ENCODE measurements at places on chromosomes 11 and 22. TPM values are rescaled to one million over a fixed set of nuclear protein-coding genes. Genes with fewer than 3 reads are reported as not detected.

- no peak for DNase-seq
Measured at GRCh38 chr11:73019996-73020395, 122.1 kb downstream of the FCHSD2 start.

DNA sequence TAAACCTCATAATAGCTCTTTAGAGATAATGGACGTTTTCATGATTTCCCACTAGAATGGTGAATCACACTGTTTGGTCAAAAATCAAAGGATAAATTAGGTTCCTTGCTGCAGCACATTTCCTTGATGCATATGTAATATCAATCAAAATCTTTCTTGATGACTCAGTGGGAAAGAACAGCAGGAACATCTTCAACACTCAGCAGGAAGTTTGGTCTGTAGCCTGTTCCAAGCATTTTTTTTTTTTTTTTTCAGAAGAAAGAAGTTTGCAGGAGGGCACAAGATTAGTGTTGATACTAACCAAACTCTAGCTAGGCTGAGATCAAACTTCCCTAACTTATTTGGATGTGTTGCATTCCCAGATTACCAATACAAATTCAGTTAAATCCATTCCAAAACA is 1529.8 kb downstream of the FAM181B start:
- no peak for DNase-seq

DNA sequence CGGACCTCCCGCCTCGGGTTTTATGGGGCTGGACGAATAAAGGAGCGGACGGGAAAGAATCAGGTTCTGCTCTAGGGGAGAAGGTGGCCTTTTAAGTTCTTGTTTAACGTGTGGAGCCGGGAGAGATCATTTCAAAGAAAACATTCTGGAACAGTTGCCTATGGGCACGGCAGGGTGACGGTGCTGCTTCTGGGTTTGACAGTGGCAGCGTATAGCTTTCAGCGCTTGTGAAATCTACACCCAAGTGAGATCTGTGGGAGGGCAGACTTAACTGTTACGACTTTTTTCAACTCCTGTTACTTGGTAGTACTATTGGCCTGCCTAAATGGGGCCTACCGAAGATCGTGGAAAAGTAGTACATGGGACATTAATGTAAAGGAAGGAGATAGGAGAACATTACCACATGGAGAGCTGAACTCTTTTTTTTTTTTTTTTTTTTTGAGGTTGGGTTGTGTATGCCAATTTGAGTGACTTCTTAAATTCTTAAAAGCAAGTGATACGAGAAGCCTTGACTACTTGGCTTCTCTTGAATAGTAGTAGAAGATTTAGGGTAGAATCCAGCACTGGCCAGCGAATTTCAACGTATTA is 743 bp downstream of the USP47 start:
- DNase-seq, result peak; percentile 66

GRCh38 chr22:25407226-25407858 is 157.1 kb upstream of the GRK3 start:
- DNase-seq, result no peak

DNA sequence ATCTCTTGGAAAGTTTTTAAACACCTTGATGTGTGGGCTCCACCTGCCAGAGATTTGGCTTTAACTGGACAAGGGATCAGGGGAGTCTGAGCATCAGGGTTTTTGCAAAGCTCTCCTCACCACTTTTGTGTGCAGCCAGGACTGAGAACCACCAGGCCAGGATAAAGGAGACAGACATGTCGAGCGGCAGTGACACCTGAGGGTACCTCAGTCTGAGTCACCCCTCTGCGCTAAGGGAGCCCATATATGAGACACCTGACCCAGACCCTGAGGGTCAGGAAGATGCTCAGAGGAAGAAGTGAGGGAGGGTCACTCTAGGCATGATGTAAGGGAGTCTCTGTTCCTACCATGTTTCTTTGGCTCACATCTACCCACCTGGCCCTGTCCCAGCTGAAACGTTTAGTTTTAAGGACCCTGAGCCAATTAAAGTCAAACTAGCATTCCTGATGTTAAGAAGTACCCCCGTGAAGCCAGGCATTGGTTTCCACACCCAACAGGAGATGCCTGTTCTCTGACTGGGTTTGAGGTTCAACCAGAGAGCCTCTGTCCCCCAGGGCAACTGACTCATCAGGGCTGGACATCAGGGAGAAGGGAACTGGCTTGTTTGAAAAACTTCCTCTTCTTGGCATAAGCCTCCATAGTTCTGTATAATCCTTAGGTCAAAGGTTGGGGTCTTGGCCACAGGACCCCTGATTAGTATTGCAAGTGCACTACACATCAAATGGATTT is 72.4 kb upstream of the BIRC3 start:
- DNase-seq, result no peak

DNA sequence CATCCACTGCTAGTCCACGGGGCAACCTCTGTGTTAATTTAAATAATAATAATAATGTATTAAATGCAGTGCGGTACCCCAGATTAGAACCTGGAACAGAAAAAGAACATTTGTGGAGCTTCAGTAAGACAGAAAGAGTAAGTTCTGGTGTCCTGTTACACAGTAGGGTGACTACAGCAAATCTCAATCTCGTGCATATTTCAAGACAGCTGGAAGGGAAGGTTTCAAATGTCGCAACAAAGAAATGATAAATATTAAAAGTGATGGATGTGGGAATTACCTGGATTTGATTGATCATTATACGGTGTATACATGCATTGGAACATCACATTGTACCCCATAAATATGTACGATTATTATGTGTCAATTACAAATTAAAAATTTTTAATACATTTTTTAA is 1.7 kb upstream of the RAC2 start:
- no peak for DNase-seq

The PTH gene
- total RNA-seq, result not detected

- DNase-seq, result no peak
Measured at GRCh38 chr11:21814169-21814568, 378.7 kb upstream of the ANO5 start.

DNA sequence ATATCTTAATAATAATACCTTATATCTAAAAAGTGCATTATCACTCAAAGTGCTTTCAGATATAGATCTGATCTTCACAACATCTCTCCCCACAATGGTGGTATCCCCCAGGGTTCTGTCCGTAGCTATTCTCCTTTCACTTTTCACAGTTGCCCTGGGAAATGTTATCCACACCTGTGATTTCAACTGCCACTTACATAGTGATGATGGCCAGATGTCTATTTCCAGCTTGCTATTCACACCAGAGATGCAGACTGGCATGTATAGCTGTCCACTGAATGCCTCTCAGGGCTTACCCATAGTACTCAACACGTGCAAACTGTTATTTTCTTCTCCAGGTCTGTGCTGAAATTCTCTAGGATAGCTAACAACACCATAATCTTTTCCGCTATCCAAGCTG is 724.7 kb downstream of the DLG2 start:
- DNase-seq, result no peak

DNA sequence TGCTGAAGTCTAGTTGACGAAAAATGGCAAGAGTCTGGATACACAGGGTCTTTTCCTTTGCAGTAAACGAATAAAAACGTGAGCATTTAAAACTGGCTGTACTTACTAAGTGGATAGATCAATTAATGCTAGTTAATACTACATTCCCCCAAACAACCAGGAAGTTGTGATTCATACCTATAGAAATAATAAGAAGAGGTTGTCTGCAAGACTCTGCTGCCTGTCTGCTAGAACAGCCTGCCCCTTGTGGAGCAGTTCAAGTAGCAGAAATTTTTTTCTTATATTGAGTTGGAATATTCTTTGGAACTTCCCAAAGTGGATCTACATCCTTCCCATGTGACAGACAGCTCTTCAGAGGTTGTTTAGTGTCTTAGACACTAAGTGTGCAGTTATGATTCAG is 86.8 kb downstream of the TEAD1 start:
- no peak for DNase-seq

GRCh38 chr11:102017026-102017425 is 30.2 kb upstream of the CFAP300 start:
- DNase-seq, result no peak

DNA sequence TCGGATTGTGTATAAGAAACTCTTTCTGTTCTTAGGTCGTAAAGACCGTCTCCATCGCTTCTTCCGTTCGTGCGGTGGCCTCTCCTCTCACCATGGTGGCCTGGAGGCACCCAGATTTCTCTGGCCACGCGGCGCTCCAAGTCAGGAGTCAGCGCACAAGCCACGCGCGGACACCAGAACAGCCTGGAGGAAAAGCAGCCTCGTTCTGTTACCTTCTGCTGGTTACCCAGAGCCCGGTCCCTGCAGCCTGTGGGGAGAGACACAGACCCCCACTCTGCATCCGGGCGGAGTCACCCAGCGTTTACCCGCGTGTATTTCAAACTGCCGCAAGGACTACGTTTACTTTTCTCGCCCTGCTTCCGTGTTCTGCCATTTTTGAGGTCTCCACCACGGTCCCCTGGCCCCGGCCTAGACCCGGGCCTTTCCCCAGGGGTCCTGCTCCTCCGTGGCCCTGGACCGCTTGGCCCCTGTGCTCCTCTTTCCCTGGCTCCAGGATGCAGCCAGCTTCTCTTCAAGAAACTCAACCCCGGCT is 776.1 kb downstream of the BRD1 start:
- DNase-seq, result no peak

DNA sequence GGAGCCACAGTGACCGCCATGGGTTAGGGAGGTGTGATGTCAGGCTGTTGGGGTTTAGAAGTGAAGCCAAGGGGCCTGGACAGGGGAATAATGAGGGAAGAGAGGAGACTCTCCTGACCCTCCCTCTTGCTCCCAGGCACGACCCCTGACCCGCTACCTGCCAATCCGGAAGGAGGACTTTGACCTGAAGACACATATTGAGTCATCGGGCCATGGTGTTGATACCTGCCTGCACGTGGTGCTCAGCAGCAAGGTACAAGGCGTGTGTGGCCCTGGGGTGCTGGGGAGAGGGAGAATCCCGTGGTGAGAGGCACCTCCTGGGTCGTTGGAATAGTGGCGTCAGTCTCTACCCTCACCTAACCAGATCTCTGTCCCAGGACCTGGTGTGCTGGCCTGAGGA is 29.5 kb downstream of the TREH start:
- no peak for DNase-seq

- no peak for DNase-seq
Measured at GRCh38 chr11:78605296-78605695, 30.6 kb upstream of the NARS2 start.

- no peak for DNase-seq
Measured at GRCh38 chr11:77705195-77705875, 67.7 kb upstream of the CLNS1A start.

GRCh38 chr22:24325105-24325757 is 54.6 kb downstream of the SPECC1L start:
- peak; percentile 62 for DNase-seq

DNA sequence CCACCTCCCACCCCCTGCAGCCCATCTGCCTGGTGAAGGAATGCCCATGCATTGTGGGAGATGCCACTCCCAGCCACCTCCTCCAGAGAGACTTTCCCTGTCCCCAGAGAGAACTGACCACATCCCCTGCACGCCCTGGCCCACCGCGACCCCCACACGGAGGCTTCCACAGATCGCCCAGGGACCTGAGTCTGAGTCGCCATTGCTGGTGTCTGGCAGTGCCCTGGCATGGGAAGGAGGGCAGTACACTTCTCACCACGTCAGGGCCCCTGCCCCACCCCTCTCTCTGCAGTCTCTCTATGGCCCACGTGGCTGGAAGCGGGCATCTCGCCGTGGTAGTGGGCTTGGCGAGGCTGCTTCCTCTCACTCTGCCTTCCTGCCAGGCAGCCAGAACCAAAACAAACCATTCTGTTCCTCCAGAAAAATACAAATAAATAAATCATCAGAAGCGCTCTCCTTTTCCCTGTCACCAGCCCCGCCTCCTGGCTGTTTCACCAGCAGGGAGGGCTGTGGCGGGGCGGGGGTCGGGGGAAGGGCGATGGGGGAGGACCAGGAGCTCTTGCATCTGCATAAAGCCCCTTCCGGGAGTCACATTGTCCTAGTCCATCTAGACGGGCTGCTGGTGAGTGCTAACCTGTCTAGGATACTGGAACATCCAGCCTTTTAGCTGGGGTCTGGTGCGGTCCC is 20.9 kb downstream of the SHISAL1 start:
- DNase-seq, result no peak

The ANGPTL5 gene
- total RNA-seq, result not detected

DNA sequence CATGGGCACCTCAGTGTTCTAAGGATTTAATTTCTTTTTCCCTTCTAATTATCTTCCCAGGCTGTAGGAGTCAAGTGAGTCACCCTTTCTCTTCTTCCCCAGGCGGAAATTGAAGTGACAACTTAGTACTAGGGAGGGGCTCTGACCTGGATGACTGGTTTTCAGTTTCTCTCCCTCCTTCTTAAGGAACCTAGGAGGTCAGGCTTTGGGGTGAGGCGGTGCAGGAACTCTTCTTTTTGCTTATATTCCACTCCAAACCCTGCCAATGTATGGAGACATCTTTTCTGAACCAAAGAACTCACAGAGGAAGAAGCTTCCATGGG is 12.6 kb downstream of the ZDHHC5 start:
- DNase-seq, result no peak

The SAA4 gene
- not detected for total RNA-seq

DNA sequence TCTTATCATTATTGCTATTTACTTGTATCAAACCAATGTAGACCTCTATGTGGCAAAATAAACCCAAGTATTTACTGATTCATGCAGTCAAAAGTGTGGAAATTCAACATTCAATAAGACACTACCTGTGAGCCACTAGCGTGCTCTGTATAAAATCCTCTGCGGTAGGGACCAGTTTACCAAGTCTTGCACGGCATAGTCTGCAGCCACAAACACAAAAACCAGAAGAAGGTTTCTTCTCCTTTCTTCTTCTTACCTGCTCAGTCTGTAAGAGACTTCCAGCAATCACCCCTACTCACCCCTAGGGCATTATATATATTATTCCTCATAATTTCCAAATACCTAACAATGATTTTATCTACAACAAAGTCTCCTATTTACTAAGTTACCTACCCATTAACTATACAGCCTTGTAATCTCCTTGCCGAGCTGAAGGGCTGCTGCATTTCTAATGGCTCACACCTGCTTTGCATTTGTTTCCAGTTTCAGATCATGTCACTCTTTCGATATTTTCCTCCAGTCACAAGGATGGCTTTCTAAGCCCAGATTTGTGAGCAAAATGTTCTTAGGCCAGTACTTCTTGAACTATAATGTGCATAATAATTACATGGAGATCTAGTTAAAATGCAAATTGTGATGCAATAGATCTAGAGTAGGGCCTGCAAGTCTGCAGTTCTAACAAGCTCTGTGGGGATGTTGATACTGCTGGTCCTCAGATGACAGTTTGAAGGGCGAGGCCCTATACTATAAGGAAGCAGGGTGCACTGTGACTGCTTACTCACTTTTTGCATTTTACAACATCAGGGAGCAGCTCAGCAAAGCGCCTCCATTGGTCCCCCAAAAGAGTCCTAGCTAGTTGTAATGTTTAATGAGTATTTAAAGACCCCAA is 191.9 kb upstream of the DDI1 start:
- no peak for DNase-seq

- DNase-seq, result no peak
Measured at GRCh38 chr11:82790723-82791484, 57.2 kb upstream of the FAM181B start.

All from naive thymus-derived CD4-positive, alpha-beta T cell (primary cell).